AG20443 (cell line): ENCODE measurements at places on chromosomes 7 and 10.

- no peak for DNase-seq
Measured at GRCh38 chr10:117997673-117998072, 49.1 kb downstream of the RAB11FIP2 start.

DNA sequence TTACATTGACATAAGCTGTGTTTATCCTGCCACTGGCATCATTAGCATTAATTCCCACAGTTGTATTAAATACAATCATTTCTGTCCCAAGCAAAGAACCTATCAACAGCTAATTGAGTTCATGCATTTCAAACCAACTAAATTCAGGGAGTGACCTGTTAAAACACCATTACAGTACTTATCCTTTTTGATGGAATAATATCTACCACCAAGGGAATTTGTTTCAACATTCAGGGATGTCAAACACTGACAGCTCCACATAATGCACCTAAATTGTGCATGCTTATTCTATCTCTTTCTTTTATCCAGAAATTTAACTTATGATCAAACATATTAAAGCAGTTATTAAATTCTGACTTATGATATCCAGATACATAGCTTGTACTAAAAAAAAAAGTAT lies 136.8 kb downstream of the NSUN6 start:
- DNase-seq = no peak

DNA sequence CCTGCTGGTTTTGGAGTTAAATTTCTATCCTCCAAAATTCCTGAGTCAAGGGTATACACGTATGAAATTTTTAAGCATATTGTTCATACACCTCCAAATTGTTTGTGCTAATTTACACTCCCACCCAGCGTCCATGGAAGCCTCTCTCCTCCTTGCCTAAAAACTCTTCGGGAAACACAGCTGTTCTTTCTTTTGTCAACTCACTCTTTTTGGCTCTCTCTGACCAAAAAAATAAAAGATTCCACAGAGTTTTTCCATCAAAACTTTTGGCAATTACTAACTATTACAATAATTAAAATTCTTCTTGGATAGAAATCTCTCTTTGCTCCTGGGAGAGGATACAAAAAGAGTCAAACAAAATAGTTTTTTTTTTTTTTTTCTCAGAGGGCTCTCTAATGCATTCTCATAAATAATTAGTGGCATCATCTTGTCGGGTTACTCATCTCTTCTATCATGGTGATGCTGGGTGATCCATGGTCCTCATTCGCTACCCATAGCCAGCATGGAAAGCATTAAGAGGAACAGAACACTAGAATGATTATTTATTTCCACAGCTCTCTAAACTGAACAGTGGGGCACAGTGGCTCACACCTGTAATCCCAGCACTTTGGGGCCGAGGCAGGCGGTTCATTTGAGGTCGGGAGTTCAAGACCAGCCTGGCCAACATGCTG lies 310.7 kb downstream of the SFMBT2 start:
- DNase-seq = no peak

DNA sequence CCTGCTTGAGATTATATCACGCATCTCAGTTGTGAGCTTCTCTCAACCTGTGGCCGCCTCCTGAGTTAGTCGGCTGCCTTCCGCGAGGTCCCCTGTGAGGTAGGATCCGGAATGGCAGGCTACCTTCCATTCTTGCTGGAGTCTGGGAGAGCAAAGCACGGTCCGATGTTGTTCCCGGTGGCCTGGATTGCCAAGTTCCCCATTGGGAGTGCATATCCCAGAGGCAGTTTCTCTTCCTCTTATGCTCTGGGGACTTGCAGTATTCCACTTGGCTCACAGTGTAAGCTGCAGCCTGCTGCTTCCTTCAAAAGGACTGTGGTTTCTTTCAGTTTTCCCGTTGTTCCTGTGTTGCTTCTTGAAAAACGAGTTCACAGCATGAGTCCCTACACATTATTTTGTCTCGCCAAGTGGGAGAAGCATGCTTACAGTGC lies 225.4 kb upstream of the ZWINT start:
- DNase-seq = no peak

GRCh38 chr10:53079283-53079682 lies 306.7 kb upstream of the MBL2 start:
- no peak for DNase-seq

- DNase-seq = no peak
Measured at GRCh38 chr10:74117738-74118137, 32.9 kb downstream of the AP3M1 start.
